NCI-H2171 (cell line): ENCODE measurements at places on chromosomes 13 and 19.

DNA sequence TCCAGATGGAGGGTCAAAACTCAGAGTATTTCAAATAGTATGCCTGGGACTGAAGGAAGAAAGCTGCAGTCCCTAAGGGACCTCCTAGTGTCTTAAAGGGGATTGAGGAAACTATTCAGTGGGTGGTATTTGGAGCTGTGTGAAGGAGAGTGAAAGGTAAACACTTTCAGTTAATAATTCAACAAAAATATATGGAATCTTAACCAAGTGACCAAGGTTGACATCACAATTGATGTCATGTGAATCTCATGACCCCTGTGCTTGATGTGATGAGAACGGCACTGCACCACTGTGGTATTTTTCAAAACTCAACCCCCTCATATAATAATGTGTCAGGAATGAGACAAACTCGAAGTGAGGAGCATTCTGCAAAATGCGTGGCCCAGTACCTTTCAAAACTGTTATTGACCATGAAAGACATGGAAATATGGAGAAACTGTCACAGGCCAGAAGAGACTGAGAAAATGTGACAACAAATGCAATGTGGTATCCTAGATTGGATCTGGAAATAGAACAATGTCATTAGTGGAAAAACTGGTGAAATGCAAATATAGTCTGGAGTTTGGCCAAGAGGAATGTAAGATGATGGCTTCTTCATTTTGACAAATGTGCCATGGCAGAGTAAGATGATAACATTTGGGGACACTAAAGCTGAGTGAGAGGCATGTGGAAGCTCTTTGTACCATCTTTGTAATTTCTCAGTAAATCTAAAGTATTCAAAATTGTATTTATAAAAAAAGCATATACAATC, 553.9 kb downstream of the RFC3 start:
- DNase-seq, result no peak

- no peak for DNase-seq
Observed at GRCh38 chr13:109369353-109370052, 416.9 kb downstream of the IRS2 start.

DNA sequence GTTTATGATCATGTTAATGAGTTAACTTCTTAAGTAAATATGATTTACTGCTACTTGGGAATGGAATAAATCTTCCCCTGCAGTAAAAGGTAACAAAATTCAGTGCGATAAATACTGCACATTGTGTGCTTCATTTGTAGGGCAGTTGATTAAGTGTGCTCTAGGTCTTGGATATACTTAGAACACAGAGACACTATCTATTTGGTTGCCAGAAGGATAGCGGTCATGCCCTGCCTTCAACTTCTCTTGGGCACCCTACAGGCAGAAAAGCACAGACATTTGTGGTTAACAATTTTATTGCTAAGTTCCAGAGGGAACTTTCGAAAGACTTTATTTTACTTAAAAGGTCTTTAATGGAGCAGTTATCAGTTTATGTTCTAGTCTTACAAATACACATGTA, 605.8 kb downstream of the PCDH9 start:
- no peak for DNase-seq

GRCh38 chr19:16703677-16704076, 16.0 kb upstream of the NWD1 start:
- no peak for DNase-seq

DNA sequence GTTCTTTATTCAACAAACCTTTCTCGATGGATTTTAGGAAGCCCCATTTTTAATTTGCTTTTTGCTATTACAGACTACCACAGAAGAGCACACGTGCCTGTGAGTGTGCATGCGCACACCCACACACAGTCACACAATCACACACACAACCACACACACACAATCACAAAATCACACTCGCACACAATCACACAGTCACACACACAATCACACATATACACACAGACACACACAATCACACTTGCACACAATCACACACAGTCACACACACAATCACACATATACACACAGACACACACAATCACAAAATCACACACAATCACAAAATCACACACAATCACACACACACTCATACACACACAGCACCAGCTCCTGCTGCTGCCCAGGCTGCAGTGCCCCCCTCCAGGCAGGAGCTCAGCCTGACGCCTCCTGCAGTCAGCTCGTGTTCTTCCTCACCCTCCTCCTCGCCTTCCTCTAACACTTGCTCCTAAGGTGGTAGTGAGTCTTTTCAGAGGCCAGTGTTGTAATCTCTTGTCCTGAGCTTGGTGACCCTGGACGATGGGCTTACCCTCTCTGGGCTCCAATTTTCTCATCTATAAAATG, 125.0 kb upstream of the SOX1 start:
- no peak for DNase-seq

DNA sequence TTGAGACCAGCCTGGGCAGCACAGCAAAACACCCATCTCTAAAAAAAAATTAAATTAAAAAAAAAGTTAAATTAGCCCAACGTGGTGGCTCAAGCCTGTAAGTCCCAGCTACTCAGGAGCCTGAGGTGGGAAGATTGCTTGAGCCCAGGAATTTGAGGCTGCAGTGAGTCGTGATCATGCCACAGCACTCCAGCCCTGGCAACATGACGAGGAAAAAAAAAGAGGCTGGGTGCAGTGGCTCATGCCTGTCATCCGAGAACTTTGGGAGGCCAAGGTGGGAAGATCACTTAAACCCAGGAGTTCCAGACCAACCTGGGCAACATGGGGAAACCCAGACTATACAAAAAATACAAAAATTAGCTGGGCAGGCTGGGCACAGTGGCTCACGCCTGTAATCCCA, 2.2 kb upstream of the TMEM161A start:
- DNase-seq, result no peak

DNA sequence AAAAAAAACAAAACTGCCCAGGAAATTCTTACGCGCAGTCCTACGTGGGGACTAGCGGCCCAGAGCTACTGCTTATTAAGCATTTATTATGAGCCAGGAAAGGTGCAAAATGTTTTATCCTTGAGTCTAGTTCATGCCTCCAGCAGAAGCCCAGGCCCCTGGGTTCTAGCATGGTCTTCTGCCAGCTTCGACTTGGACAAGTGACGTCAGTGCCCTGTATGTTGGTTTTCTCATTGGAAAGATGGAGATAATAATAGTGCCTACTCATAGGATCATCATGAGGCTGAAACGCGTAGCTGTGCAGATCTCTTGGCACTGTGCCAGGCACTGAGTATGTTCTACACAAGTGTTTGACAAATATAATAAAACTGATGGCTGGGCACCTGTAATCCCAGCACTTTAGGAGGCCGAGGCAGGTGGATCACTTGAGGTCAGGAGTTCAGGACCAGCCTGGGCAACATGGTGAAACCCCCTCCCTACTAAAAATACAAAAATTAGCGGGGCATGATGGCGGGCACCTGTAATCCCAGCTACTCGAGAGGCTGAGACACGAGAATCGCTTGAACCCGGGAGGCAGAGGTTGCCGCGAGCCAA, 12.4 kb upstream of the SULT2B1 start:
- DNase-seq, result peak; percentile 52

DNA sequence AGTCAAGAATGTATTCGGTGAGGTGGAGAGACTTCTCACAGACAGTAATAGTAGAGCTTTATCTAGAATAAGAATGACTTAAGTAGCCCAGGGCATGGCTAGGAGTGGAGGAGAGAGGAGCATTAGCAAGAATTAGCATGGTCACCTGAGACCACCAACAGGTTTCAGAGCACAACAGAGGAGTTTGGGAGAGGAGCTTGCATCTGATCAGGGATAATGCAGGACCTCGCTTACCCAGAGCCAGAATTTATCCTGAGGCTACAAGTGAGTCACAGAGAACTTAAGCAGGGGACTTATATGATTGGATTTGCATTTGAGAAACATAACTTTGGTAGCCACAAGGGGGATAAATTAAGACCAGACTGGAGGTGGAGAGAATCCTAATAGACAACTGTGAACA, 102.1 kb upstream of the FNDC3A start:
- no peak for DNase-seq

- DNase-seq, result no peak
Observed at GRCh38 chr19:46288896-46289588, 7.8 kb upstream of the HIF3A start.

GRCh38 chr13:113110048-113110851, 4.7 kb downstream of the F7 start:
- DNase-seq, result no peak

- DNase-seq, result no peak
Observed at GRCh38 chr13:79126706-79127105, 279.3 kb downstream of the RBM26 start.

DNA sequence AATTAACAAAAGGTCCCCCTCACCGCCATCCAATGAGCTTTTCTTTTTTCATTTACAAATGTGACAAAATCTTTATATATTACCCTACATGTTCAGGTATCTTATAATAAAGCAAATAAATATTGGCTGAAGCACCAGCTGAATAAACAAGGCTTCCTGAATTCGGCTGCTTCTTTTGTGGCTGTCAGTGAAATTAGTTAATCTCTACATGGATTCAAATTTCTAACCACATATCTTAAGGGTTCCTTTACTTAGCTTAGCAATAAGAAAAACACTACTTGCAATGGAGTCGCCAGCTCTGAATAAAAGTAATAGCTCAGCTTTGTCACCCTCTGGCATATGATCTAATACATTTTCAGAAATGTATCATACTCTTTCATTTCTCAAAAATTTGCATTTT, 104.3 kb downstream of the CCNA1 start:
- no peak for DNase-seq

- no peak for DNase-seq
Observed at GRCh38 chr19:45162608-45163143, 1.9 kb upstream of the NKPD1 start.

DNA sequence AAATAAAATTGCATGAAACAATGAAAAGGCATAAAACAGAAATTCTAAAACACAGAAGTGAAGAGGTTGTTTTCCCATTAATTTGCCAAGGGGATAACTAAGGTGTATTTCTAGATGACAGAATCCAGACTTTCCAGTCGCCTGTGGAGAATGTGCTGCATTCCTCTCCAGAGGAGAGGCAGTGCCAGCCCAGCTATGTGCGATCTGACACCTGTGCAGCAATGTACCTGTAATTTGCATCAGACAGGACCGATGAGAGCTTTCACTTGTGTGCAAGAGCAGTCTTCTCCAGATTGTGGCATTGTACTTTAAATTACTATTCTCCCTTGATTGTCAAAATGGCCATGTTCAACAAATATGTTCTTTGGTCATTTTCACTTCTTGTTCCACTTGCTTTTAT, 1037.9 kb downstream of the EFNB2 start:
- no peak for DNase-seq

DNA sequence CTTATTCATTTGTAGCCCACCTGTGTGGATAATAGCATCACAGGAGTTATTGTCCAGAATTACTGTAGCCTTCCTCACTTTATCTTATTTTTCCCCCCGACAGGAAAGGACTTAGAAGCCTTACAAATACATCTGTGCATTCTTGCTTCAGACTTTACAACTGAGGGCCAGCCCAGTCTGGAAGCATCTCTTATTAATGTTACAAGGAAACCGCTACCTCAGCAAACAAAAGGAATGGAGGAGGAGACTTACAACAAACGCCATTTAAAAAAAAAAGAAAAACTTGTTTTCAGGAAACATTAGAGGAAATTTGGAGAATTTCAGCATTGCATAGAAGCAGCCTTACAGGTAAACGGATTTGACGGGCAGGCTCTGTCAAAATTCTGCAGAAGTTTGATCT, 45.2 kb downstream of the GARRE1 start:
- DNase-seq, result no peak

GRCh38 chr19:48630296-48631063, 6.7 kb downstream of the DBP start:
- no peak for DNase-seq

DNA sequence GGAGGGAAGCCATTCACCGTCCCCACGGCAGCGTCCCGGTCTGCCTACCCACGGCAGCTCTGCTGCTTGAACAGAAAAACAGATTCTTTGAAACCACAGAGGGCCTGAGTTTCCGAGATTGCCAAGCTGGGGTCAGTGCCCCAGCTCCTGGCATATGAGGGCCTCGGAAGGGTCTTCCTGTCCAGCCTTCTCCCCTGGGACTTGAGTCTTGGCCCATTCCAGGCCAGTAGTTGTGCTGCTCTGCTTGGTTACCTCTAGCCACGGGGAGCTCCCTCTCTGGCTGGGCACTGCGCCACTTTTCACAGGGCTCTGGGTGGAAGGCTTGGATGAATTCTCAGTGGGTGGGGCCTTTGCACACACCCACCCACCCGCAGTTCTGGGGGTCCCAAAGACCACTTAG, 8.6 kb upstream of the SPIB start:
- no peak for DNase-seq

DNA sequence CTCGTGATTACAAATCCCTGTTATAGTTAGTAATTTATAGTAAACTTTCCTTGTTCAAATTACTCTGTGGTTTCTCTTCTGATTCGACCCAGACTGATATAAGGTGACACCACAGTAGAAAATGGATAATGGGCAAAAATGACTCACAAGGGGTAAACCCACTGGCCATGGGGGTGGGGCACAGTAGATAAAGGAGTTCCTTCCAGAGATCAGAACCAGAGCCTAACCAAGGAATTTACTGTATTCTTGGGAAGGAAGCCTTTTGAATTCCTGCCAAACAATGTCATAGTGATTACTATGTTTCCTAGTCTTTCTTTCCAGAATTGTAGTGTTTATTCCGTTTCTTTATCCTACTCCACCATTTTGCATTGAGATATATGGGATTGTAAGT, 21.9 kb downstream of the MIR17HG start:
- no peak for DNase-seq

DNA sequence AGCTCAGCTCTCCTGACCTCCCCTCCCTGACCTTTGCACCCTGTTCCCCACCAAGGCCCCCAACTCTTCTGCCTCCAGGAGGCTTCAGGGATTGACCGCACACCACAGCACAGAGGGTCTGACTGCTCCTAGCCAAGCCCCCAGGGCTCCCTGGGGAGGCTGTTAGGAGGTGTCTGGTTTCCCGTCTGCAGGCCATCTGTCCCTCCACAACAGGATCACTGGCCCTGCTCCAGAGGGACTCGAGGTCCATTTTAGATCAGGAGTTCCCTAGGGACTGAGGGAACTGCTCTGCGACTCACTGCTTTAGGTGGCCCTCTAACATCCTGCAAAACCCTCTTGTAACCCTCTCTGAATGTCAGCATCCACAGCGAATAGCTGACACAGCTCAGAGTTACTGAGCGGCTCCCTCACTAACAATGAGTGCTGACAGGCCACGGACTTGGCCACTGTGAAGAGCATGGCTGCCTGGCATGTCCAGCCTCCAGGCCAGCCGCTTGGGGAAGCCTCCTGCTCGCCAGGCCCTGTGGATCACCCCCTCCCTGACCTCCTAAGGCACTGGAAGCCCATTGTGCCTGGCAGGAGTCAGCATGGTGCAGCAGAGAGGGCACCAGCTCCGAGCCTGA, 17.7 kb downstream of the GRIK5 start:
- peak; percentile 88 for DNase-seq

- DNase-seq, result no peak
Observed at GRCh38 chr19:58395220-58395978, at the start of gene RNF225. Gene RNF225, plus strand, starts transcription at chr19:58395656. Its CDS starts 434 bp downstream, at chr19:58396090.

DNA sequence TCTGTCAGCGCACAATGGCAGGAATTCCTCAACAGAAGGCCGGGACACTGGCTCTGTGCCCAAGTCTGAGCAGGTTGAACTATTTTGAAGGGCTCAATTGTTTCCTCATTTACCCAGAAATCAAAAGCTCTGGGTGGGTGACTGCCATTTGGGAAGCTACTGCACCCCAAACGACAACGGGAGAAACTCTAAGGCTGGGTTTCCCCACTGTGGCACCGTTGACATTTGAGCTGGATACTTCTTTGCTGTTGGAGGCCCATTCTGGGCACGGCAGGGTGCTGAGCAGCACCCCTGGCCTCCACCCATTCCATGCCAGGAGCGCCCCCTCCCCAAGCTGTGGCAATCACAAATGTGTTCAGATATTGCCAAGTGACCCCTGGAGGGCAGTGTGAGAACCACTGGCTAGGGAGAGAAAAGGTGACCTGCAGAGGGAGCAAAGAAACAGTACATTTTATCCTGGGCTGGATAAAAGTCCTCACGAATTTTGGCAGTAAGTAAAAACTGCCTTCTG, 62.5 kb downstream of the RFX2 start:
- no peak for DNase-seq
